ENCODE measurements at places on chromosomes 3 and 15.

GRCh38 chr3:164371681-164372080 lies 706.6 kb downstream of the SI start:
- DNase-seq: no peak

DNA sequence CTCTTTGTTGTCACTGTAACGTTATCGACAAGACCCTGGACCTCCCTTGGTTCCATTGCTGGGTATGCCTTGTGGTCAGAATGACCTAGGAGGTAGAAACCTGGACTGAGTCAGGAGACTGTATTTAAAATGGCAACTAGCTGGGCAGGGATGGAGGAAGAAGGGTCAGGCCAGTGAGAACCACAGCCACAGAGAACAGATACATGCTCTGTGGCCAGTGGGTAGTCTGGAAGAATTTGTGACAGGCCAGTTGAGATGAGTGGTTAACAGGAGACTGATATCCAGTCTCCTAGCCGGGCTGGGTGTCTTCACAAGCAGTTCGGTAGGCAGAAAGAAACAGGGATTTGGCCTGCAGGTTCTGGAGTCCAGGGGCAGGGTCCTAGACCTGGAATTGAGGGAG lies 58.9 kb downstream of the SNRK start:
- no peak for DNase-seq

DNA sequence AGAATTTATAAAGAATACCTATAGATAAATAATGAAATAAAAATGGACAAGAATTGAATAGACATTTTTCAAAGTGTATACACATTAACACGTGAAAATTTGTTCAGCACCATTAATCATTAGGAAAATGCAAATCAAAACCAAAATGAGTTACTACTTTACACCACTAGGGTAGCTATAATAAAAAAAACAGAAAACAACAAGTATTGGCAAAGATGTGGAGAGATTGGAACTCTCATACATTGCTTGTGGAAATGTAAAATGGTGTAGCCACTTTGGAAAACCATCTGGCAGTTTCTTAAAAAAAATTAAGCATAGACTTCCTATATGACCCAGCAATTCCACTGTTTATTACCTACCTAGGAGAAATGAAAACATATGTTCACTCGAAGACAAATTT lies 172.8 kb upstream of the P2RY1 start:
- DNase-seq: no peak

GRCh38 chr15:63519548-63520178 lies 15.3 kb downstream of the USP3 start:
- no peak for DNase-seq

DNA sequence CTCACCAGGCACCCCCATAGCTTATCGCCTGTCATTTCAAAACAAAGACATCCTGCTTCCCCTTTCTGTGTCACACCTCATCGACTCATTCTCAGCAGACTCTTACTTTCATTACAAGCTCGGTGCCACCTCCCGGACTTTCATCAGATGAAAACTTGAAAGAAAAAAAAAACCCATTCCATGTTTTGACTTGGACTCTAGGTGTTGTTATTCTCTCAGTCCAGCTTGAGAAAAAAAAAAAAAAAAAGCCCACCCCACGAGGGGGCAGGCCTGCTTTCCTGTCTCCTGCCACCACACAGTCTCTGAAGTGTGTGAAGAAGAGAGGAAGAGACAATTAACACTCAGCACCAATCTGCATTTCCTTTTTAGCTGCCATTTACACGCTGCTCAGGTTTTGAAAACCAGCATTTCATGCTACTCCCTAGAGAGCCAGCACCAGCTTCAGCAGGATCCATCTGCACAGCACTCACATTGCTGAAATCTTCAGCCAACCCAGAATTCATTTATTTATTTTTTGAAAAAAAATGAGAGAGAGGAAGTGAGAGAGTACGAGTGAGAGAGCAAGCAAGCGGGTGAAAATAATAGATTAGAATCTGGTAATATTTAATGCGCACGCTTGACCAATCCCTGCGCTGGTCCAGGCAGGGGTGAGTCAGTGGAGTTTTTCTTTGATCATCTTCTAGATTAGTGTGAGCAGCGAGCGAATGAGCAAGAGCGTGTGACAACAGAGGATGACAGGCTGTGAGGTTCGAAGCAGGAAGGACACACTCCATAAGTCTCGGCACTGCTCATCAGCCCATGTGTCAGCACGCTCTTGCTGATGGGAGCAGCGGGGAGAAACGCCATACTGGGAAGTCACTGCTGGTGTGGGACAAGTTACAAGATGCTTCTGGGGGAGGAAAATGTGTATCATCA lies 23.5 kb downstream of the ZNF80 start:
- no peak for DNase-seq

DNA sequence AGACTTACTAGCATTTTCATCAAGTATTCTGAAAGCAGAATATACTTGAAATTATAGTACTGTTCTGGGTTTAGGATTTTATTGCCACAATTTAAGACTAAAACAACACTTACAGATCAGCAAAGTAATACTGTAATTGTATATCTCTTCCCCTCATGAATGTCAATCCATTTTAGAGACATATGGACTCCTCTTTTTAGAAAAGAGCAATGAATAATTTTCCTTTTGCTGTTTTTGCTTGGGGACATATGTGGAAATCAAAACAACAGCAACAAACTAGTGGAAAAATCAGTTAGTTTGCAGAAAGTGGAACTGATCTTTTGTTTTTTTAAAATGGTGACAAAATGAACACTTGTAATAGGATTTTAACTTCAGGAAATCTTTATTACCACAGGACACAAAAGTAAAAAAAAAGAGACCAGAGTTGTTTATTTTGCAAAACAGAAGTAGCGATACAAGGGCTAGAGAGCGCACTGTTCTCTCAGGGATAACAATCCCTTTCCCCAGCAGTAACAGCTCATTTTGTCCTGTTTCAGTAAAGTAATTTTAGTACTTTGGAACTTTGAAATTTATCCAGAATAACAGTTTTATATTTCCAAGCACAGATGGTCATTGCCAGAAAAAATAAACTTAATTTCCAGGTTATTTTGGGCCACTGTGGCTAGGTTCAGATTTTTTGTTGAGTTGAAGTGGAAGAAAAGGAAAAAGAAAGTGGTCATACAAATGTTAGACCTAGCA lies 17.1 kb downstream of the LEKR1 start:
- DNase-seq: no peak

DNA sequence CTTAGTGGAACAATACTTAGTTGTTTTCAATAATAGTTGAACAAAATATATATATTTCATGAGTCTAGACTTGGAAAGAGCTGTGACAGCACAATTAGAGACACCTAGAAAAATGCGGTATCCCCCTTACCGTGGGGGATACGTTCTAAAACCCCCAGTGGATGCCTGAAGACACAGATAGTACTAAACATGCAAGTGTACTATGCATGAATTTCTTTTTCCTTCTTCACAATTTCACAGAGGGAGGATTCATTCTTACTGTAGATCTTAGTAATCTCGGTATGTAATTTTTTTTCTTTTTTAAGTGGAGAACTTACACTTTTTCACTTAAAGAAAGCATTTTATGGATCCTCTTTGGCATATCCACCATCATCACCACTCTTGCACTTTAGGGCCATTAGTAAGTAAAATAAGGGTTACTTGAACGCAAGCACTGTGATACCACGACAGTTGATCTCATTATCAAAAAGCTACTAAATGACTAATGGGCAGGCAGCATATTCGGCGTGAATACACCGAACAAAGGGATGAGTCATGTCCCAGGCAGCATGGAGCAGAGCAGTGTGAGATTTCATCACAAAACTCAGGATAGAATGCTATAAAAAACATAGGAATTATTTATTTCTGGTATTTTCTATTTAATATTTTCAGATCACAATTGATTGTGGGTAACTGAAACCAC lies 72.3 kb upstream of the ZNF280D start:
- DNase-seq: no peak

GRCh38 chr3:108713816-108714215 lies 43.4 kb downstream of the RETNLB start:
- DNase-seq: no peak

GRCh38 chr3:32945136-32945535 lies 6.3 kb upstream of the CCR4 start:
- no peak for DNase-seq

- no peak for DNase-seq
Measured at GRCh38 chr15:100108346-100108745, 233.4 kb downstream of the ADAMTS17 start.

DNA sequence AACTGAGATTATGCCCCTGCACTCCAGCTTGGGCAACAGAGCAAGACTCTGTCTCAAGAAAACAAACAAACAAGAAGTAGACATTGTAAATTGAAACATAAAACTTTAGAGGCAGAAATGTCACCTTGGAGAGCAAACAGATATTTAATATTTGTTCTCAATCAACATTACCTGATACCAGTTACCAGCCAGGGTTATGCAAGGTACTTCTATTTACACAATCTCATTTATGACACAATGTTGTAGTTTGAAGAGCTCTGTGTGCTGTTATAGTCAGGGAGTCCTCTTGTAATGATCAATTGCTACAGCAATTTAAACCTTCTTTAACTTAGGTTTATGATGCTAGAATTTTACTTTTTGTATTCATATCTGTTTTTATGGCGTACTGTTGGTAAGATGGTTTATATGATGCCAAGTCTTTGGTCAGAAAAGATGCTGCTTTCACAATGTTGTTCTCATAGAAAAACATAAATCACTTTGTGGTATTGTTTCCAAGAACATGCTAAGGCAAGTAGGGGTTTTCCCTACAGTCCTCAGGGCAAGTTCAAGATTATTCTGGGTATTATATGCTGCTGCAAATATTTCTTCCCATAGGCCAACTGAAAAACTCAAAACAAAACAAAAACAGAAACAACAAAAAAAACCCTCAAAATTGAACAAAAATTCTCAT lies 173.5 kb downstream of the TNIK start:
- no peak for DNase-seq

DNA sequence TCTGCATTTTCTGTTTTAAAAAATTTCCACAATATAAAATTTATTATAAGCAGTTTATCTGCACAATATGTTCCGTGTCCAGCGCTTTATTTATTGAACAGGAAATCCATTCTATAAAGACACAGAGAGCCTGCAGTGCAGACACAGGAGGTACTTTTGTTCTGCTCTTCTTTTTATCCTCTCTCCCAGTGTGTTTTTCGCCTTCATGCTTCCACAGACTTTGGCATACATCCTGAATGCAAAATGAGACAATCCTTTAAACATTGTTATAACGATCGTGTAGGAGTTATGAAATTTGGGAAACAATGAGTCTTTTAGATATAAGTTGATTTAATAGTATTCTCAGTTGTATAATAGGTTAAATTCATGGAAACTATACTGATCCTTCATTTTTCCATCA lies 749.2 kb downstream of the NAALADL2 start:
- DNase-seq: no peak

- peak; percentile 45 for DNase-seq
Measured at GRCh38 chr15:75452364-75452864, 924 bp upstream of the SIN3A start.

GRCh38 chr3:132378048-132378762 lies 39.1 kb upstream of the DNAJC13 start:
- DNase-seq: no peak

GRCh38 chr3:148389916-148390315 lies 307.8 kb upstream of the AGTR1 start:
- DNase-seq: no peak

DNA sequence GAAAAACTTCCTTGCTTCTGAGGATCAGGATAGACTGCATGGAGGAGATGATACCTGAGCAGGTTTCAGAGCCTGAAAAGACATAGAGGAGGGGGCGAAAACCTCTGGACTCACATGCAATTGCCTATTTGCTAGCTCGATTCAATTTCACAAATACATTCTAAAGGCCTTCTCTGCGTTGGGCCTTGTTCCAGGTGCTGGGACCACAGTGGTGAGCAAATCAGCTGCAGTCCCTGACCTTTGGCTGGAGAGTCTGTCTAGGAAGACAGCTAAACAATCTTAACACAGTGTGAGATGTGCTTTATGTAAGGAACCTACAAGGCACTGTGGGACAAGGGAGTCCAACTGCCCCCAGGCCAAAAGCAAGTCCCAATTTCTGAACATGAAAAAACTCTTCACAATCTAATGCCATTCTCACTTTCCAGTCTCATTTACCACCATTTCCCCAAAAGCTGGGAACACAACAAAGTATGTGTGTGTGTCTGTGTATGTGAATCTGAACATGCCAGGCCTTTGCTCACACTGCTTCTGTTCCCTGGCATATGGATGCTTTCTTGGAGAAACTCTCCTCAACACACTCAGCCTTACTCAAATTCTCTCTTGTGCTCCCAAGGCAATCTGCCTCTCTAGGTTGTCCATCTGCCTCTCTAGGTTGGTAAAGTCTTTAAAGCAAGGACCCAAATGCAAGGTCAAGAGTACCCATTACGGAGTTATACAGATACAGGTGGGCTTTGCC lies 2.1 kb upstream of the PCCB start:
- no peak for DNase-seq

DNA sequence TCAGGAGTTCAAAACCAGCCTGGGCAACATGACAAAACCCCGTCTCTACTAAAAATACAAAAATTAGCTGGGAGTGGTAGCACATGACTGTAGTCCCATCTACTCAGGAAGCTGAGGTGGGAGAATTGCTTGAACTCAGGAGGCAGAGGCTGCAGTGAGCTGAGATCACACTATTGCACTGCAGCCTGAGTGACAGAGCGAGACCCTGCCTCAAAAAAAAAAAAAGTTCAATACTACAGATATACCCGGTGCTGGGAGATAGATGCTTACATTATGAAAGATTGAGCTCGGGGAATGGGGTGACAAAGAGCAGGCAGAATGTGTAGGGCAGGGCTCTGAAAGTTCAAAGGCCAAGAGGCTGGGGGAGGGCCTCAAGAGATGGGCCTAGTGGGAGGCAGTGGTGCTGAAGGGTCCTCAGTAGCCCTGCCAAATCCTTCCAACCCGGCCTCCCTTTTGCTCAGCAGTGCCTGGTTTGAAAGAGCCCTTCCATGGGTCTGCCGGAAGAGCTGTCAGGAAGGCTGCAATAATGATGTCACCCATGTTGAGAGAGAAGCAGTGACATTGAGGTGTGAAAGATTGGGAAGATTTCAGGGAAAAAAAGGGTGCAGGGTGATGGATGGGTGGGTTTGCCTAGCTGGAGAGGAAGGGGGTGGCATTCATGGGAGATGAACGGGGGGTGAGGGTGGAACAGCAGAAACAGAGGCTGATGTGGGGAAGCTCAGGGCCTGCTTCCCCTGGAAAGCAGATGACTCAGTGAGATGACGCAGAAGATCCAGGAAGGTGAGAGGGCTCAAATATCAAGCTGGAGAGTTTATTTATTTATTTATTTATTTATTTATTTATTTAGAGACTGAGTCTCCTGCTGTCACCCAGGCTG lies 20.0 kb upstream of the IREB2 start:
- DNase-seq: no peak

DNA sequence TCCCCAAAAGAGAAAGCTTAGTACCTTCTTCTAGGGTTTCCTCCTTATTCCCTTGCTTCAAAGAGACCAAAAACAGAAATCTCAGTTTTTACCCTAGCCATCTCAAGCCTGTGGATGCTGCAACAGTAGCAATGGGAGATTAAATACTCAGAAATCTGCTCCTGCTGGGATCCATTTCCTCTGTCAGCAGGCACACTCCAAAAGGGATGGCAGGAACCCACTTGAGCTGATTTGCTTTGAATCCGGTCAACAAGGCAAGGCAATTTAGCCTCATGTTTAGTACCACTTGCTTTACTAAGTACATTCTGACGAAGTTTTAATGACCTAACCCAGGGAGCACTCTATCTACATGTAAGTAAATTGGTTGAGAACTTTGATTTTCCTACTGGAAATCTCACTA lies 590.0 kb upstream of the ADAMTS9 start:
- DNase-seq: no peak

- DNase-seq: no peak
Measured at GRCh38 chr3:162367429-162368260, 871.0 kb downstream of the OTOL1 start.

GRCh38 chr3:102182162-102182561 lies 252.7 kb upstream of the ZPLD1 start:
- DNase-seq: no peak

- DNase-seq: no peak
Measured at GRCh38 chr15:81080996-81081395, 53.1 kb upstream of the CFAP161 start.

Data from cerebellar nuclear complex (tissue), 1 donor.